ENCODE measurements at places on chromosomes 6 and 20.

GRCh38 chr20:33827634-33828325 lies 16.6 kb downstream of the CHMP4B start:
- DNase-seq, result no peak

- no peak for DNase-seq
These were observed 85.8 kb upstream of the PREP start for GRCh38 chr6:105488516-105489215.

GRCh38 chr6:32415521-32416019 lies 8.6 kb upstream of the BTNL2 start:
- DNase-seq, result peak; percentile 2

GRCh38 chr20:24933266-24933908 lies 15.7 kb upstream of the CST7 start:
- DNase-seq, result no peak

DNA sequence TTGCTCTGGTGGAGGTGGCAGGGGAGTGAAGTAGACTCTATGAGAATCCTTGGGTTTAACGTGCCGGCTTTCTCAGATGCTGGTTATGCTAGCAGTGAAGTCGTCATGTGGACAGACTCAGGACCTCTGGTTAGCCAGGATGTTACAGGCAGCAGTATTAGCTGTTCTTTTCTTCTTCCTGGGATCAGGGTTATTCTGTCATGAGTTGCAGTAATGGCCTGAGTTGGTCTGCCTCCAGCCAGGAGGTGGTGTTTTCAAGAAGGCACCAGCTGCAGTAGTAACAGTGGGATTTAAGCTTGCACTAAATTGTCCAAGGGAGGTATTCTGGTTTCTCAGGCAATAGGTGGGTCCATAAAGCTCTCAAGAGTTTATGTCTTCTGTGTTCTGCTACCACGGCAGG lies 56.7 kb downstream of the HDDC2 start:
- no peak for DNase-seq

GRCh38 chr6:10332111-10332510 lies 82.8 kb downstream of the TFAP2A start:
- DNase-seq, result no peak

- no peak for DNase-seq
These were observed 35.1 kb downstream of the EYS start for GRCh38 chr6:65671922-65672321.

DNA sequence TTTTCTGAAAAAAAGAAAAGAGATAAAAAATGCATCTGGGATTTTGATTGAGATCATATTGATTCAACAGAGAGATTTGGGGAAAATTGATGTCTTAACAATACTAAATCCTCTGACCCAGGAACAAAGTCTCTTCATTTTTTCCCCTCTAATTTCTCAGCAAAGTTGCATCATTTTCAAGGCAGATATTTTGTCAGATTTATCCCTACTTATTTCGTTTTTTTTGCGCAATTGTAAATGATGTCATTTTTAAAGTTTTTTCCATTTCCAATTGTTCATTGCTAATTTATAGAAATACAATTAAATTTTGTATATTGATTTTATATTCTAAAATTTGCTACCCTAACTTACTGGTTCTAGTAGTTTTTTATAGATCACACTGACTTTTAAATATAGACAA lies 97.7 kb upstream of the TMEM170B start:
- DNase-seq, result no peak

DNA sequence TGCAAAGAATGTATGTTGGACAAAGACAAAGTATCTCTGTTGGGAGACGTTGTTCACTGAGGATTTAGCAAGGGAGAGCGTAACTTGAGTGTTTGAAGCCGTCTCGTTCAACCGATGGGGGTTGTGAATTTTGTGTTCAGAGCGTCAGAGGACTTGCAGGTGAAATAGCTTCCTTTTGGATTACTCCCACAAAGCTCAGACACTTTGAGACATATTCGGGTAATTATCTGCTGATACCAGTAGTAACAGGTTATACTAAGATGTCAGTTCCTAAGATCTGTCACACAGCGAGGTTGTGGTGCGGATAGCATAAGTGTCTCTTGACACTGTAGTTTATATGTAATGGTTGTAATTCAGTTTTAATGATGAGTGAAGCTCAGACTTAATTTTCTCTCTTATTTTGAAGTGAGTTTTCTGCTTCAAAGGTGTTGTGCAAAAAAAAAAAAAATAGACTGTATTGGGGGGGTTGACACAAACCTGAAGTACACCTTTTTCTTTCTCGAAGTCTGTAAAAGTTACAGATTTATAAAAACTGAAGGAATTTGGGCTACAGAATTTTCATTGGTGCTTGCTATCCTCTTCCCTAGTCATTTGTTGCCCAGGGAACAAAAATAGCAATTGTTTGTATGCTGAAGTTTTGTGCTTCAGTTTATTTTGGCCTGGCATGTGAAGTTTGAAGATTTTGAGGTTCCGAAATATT lies 1.7 kb downstream of the ASXL1 start:
- DNase-seq, result no peak

DNA sequence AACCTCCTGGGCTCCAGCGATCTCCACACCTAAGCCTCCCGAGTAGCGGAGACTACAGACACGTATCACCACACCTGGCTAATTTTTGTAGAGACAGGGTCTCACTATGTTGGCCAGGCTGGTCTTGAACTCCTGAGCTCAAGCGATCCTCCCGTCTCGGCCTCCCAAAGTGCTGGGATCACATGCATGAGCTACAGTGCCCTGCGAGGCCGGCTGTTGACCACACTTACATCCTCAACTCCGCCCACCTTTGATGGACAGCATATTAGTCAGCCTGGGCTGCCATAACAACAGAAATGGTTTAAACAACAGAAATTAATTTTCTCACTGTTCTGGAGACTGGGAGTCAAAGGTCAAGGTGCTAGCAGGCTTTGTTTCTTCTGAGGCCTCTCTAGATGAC lies 107.7 kb downstream of the JPH2 start:
- no peak for DNase-seq

- DNase-seq, result no peak
These were observed 593 bp downstream of the DNMT3B start for GRCh38 chr20:32762754-32763201.

GRCh38 chr6:36698871-36699271 lies 1.2 kb downstream of the RAB44 start:
- DNase-seq, result no peak

DNA sequence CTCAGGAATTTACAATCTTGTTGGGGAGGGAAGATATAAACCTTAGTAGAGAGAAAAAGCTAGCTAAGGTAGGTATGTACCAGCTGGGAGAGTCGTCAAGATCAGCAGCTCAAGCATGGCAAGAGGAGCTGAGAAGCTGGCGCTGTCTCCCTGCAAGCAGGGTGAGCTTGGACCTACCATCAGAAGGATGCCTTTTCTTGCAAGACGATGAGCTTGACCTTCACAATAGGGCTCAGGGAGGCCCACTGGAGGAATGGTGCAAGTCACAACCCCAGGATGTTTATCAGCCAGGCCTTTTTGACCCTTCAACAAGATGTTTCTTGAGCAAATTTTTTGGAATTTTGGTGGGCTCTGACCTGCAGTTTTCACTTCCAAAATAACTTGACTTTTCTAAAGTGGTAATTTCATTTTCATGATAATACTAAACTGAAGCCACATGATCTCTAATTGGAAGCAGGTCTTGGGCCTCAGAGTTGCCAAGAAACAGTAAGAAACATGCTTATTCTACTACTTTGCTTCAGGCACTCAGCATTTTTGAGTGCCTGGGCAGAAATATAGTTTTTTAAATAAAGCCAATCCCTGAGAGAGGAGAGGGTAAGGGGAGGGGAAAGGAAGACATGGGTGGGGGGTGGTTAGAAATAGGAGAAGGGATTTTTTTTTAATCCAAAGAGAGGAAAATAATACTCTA lies 258.1 kb downstream of the CLIC5 start:
- no peak for DNase-seq

DNA sequence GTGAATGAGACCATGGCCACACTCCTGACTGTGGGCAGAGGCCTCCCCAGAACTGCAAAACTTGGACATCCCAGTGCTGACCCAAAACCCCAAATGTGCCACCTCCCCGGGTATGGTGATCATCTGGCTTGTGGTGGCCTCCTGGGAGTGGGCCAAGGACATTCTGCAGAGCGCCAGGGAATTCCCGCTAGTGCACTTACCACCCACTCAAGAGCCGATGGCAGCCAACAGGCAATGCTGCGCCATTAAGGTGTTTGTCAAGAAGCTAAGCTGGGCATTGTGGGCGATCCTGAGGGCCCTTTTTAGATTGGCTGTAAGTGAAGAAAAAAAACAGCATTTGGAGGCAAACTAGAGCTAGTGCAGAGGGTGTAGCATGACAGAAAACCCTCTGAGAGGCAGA lies 9.4 kb downstream of the MMP24 start:
- no peak for DNase-seq

DNA sequence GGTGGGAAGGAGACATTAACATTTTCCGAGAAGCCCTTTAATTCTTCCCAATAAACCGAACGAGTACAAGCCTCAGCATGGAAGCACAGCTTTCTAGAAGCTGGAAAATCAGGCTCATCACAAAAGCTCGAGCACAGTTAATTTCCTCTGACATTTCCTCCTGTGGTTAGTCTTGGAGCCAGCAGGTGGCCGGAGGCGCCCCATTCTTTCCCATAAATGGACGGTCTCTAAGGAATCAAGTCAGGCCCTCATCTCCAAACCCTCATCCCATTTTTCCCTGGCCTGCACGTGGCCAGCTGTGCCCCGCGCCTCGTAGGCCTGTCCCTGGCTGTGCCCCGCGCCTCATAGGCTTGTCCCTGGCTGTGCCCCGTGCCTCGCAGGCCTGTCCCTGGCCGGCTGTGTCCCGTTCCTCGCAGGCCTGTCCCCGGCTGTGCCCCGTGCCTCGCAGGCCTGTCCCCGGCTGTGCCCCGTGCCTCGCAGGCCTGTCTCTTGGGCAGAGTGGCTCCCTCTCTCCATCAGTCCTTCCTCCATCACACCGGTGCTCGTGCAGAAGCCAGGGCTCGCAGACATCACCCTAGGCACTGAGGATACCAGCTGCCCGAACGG lies 19.7 kb upstream of the NTSR1 start:
- no peak for DNase-seq

DNA sequence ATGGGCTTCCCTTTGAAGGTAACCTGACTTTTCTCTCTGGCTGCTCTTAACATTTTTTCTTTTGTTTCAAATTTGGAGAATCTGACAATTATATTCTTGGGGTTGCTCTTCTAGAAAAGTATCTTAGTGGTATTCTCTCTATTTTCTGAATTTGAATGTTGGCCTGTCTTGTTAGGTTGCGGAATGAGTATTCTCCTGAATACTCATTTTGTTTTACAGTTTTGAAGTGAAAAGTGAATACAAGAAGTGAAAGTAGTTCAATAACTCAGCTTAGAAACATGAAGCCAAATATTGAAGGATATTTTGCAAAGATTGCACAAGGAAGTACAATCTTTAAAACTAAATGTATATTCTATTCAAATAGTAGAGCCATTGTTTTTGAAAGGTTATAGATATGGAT lies 120.2 kb upstream of the MAP3K4 start:
- DNase-seq, result no peak

- DNase-seq, result no peak
These were observed 74.5 kb upstream of the MRPS10 start for GRCh38 chr6:42292004-42292740.

DNA sequence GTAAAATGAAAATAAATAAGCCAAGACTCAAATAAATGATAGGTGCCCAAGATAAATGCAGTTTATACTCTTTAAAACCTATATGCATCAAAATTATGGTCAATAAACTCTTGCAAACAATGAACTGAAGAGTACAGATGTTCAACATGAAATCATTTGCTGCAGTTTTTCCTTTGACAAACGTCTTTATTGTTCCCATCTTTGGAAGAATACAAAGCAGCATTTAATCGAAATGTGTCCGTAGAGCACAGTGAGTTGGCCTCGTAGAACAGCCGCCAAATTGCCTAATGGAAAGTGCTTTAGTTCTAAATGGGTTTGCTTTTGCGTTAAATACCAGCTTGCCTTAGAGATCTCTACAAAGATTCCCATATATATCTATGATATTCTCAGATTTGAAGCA lies 447.4 kb downstream of the PKHD1 start:
- DNase-seq, result no peak

DNA sequence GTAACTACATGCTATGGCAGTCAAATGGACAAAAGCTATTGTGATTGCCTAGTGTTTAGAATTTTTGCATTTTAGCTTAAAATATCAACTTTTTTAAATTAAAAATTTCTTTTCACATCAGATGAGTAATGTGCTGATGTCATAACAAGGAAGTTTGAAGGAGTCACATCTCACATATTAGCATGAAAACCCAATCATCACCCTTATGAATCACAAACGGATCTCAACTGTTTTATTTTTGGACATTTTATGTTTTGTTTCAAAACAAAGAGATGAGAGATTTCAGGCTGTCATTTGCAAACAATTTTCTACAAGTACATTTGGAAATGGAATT lies 53.6 kb upstream of the TRERF1 start:
- no peak for DNase-seq

- no peak for DNase-seq
These were observed 23.9 kb upstream of the KIF13A start for GRCh38 chr6:18011287-18011686.

- DNase-seq, result no peak
These were observed 111.4 kb downstream of the CDH26 start for GRCh38 chr20:60069656-60070055.

DNA sequence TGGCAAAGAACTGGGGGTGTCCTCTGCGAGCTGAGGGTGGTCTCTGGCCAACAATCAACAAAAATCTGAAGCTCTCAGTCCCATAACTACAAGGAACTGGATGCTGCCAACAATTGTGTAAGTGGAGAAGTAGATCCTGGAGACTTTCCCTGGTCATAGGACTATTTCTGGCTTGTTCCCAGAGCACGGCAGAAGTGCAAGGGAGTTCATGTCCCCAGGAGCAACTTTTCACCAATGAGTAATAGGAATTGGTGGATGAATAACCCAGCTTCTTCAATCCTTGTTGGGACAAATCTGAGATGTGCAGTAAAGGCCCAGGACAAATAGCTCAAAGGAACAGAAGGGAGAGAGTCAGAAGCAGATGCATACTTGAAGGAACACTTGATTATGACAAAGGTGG lies 95.5 kb downstream of the QRSL1 start:
- DNase-seq, result no peak

DNA sequence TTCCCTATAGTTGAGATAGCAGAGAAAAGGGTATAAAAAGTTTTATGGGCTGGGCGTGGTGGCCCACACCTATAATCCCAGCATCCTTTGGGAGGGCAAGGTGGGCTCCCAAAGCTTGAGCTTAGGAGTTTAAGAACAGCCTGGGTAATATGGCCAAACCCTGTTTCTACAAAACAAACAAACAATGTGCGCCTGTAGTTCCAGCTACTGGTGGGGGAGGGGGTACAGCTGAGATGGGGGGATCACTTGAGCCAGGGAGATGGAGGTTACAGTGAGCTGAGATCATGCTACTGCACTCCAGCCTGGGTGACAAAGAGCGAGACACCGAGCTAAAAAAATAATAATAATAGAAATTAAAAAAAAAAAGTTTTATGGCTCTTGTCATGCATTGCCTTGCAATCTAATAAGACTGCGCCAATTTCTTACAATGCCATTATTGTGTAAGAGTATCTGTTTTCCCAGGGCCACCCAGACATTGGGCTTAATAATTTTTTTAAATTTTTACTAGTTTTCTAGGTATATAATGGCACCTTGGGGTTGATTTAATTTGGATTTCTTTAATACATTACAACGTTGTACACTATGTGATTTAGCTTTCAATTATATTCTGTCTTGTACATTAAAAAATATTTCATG lies 3.9 kb downstream of the ACSS2 start:
- no peak for DNase-seq
